ENCODE measurements at places on chromosomes 2 and 18.

DNA sequence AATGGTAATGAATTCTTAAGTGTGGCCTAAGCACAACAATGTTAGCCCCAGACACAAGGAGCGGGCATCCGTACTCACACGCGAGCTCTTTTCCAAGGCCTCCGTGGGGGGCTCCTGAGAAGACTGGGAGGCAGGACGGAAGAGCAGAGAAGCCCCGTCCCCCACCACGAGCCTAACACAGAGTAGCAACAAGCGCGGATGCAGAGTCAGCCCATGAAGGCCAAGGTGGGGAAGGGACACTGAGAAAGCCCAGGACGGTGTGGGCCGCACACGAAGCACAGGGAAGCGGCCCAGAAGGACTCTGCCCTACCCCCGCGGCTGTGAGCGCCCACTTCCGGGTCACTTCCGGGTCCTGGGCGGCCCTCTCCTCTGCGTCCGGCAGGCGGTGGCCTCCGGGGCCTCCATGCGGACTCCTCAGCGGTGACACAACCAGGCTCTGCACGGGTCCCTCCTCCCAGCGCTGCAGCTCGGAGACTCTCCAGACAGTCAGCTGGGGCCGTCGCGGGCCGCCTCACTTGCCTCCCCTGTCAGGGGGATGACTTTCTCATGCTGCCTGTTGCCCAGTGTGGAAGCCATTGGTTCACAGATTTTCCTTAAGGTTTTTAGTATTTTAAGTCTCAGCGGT is 151.5 kb downstream of the MTCL1 start:
- DNase-seq = no peak

- no peak for DNase-seq
Observed at GRCh38 chr2:17107151-17107550, 411.1 kb downstream of the RAD51AP2 start.

- no peak for DNase-seq
Observed at GRCh38 chr2:8252997-8253694, 428.7 kb upstream of the ID2 start.

- no peak for DNase-seq
Observed at GRCh38 chr18:76558881-76559667, 64.0 kb upstream of the ZNF516 start.

DNA sequence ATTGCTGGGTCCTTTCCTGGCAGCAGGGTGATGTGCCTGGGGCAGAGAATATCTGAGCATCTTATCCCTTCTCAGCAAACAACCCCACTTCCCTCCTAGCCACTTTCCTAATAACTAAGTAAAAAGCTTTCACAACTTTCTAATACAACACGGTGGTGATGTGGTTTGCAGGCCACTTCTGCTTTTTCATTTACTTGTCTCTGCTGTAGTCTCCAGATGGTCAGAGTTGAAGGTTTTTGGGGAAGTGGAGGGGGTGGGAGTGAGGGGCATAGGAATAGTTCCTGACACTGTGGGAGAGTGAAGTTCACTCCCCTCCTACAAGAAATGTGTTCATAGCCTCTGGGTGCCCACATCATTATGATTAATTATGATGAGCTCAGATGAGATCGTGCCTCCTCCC is 11.6 kb downstream of the OXER1 start:
- peak; percentile 42 for DNase-seq

GRCh38 chr2:42934580-42935186 is 142.3 kb upstream of the HAAO start:
- no peak for DNase-seq

DNA sequence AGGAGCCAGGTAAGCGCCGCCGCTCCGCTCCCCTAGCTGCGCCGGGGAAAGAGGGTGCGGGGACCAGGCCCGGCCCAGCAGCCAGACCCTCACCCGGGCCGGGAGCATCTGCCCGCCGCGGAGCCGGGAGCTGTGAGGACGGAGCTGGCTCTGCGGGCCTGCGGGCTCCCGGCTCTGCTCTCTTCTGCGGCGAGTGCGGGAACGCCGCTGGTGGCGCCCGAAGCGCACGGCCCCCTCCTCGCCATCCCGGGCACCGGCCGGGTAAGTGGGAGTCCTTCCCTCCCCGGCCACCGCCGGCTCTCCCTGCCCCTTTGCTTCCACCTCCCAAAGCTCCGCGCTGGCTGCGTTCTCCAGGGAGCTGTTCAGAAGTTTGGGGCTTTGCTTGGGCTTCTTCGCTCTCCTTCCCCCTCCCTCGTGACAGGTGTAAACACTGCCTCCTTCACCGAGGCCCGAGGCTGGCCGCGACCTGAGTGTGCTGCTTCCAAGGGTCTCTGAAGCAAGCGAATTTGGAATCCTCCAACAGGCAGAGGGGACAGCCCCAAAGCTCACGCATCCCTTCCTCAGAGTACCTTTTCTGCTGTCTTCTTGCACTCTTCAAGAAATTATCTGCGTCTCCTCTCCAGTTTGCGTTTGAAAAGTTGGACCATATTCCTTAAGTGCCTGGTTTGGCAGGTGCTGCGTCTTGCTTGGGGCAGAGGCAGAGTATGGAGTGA is 632 bp downstream of the AFTPH start:
- DNase-seq = no peak

DNA sequence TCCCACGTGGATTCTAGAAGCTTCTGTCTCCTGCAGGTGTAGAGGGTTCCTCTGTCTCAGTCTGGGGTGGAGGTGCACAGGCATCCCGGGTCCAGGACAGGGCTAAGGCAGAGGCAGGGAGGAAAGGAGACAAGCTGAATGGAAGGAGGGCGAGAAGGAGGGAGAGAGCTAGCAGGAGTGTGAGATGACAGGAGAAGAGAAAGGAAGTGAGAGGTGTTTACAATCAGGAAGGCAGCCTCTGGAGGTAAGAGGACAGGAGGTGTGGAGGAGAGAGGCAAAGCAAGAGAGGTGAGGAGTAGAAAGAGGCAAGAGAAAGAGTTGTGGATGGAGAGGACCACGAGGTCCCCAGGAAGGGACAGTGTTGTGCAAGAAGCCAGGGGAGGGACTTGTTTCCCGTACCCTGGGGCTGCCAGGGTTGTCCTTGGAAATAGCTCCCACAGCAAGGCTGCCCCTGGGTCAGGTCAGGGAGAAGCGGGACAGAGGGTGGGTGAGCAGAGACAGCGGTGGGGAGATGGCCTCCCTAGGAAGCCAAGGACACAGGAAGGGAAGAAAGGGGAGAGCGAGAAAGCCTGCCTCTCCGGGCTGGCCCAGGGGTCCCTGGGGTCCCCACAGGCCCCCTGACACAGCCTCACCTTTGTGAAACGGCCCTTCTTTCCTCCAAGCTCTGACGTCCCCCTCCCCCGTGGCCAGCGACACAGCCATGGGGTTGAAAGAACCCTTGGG is 136.9 kb downstream of the CYP26B1 start:
- no peak for DNase-seq

DNA sequence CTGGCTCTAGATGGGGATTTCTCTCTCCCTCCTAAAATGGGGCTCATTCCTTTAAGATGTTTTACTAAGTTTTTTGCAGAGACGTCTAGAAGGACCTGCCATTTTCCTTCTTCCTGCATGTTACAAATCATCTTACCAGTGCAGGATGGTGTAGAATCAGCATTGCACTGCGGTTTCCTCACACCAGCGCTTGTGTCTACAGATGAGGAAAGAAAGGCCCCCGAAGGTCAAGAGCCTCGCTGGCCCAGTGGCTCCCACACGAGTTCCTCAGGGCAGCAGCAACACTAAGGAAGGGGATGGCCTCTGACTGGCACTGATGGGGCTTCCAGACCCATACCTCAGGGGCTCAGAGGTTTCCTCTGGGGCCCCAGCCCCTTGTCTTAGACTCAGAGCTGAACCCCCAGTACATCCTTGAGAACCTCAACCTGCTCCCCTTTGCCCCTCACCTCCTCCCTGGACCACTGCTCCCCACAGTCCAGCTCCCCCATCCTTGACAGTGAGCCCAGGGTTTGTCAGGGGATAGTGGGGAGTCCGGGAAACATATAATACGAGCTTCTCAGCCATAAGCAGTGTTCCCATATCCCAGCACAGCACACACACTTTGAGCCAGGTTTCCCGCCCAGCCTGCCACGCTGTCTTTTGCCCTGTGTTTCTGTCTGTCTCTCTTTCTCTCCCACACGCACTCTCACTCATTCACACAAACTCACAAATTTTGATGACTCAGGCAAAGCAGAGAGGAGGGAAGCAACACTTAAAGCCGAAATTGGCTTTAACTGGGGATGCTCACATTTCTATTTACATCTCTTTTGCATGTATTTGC is 29.4 kb downstream of the ZFP36L2 start:
- no peak for DNase-seq

- no peak for DNase-seq
Observed at GRCh38 chr18:3869848-3870247, 419.9 kb downstream of the TGIF1 start.

DNA sequence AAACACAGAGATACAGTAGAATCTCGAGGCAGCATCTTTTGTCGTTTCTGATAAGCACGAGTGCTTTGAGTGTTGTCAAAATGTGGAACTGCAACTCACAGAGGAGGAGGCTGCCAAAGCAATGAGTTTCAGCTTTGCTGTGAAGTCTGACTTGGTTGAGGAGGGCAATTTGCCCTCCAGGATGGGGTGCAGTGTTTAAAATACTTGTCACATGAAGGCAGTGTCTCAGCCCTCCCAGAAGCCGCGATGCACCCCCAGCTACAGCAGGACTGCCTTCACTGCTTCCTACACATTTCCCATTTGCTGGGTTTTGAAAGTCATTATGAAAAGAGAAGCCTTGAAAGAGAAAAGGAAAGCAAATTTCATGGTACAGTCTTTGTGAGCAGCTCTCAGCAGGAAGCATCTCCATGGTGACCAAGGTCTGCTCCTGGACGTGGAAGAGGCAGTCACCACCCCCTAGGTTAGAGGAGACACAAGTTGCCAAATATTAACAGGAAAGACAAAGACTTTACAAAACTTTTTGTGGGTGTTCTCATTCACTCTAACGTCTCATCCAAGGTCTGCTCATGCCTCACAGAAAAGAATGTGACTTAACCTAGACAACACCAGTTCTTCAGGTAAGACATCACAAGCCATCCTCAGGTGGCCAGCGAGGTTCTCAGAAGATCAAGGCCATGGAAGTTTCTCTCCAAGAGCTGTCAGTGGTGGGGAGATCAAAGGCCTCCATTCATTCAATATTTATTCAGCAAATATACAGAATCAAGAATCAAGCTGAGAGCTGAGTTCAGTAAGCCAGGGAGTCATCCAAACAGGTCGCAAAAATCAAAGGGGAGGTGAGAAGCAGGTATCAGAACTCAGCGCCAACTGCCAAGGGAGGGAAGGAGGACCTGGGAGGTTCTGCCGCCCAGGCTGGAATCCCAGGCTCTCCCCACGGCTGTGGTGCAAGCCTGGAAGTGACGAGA is 476.0 kb downstream of the EIPR1 start:
- DNase-seq = no peak

- peak; percentile 2 for DNase-seq
Observed at GRCh38 chr2:140586379-140586778, 1544.4 kb downstream of the LRP1B start.

GRCh38 chr2:25323042-25323514 is 18.6 kb downstream of the DNMT3A start:
- no peak for DNase-seq

DNA sequence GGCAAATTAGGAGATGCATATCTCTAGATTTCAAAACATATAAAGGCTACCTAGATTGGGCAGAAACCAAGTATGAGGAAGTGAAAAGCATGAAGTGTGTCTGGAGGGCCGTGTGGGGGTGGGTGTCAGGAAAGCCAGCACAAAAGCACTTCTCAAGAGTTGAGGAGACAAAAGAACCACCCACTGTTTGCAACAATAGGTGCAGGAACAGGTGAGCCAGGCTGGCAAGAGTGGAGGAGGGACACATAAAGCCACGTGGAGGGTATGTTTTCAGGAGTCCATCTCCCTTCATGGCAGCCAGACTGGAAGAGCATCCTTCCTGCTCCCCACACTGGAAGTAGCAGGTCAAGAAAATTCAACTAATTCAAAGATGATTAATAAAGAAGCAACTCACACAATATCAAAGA is 96.4 kb downstream of the CERS6 start:
- peak; percentile 39 for DNase-seq

- no peak for DNase-seq
Observed at GRCh38 chr18:36350251-36350651, 52.7 kb downstream of the FHOD3 start.

DNA sequence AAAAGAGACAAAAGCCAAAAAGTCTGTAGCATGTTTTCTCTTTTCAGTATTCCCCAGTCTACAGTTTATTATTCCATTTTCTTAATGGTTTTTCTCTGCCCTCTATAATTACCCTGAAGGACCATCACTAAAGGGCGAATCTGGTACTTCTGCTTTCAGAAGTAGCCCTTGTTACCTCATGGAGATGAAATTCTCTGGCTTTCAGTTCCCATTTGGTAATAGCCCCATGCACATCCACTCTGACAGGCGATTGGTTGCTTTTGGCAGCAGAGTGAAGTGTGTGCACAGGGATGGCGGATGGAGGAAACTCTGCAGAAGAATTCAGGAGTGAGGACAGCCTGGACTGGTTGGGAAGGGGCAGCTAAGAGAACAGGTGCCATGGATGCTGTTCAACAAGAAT is 66.3 kb upstream of the NABP1 start:
- peak; percentile 25 for DNase-seq

DNA sequence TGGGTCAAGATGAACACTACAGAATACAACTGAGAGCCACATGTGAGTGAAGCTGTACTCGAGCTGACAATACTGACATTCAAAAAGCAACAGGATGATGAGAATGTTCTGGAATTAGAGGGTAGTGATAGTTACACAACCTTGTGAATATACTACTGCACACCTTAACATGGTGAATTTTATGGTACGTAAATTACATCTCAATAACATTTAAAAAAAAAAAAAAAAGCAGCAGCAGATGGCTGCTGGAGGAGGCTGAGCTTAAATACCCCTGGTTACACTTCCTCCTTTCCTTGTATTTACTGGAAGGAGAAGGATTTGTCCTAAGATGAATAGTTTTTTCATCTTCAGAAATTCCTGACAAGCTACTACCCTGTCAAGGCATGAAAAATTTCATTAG is 45.5 kb upstream of the CYP1B1 start:
- DNase-seq = no peak

DNA sequence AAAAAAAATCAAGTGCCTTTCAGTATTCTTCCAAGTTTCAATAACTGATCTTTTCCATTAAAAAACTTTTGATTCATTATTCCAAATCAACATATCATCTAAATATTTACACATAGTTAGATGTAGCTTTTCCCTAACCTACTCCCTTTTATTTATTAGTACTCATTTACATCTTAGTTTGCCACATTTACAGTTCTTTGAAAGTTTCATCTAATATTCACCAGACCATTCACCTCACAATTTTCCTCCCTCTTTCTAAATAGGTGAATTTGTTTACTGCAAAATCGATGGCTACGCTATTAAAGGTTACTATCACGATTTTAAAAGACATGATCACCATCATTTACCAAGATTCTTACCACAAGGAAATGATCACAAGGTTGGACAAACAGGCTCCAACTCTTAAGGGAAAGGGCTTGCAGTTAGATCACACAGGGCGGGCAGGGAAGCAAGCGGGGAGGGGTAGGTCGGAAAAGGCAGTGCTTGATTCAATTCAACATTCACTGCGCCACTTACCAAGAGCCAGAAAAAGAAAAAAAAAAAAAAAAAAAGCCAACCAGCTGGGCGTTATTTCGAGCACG is 654 bp upstream of the MARCHF7 start:
- no peak for DNase-seq

DNA sequence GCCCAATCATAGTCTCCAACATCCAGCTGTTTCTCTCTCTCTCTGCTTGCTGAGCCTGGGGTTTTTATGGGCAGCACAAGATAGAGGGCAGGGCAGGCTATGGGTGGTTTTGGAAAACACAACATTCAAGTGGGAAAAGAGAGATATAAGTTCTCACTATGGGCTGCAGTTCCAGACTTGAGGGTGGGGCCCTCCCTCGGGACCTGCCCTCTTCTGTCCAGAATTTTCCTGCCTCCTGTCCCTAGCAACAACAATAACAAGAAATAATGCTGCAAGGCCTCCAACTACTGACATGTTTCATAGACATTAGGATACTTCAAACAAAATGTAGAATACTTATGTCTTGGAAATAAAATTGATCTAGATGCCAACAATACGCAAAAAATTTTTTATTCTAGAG is 107.8 kb downstream of the C18orf54 start:
- DNase-seq = no peak

Data from germinal center (tissue), 1 donor.